A172 (cell line): ENCODE measurements at places on chromosomes 16 and 17.

GRCh38 chr16:83532634-83533033, 275.1 kb upstream of the HSBP1 start:
- peak; percentile 10 for DNase-seq

- DNase-seq = no peak
These were observed 1.3 kb upstream of the ALKBH5 start for GRCh38 chr17:18182110-18182977.

DNA sequence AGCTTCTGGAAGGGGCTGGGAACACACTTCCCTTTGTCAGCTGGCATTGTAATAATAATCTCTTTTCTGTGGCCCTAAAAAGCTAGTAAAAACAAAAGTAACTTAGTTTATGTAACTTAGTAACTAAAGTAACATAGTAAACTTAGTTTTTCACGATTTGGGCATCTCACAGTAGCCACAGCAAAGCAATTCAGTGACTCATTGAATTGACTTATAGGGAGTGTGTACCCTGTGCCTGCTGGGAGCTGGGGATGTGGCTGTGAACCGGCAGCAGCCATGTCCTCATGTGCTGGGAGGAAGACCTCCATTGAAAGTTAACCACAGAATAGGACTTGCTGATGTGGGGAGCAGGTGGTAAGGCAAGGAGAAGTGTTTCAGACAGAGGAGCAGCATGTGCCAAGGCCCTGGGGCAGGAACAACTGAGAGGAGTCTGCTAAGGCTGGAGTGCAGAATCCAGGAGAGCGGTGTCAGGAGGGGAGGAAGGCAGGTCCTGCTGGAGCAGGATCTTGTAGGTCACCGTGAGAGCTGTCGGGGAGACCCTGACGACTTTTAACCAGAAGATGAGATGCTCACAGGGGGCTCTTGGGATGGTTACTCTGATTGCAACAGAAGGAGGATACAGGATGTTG, 112.8 kb downstream of the PLCG2 start:
- no peak for DNase-seq

DNA sequence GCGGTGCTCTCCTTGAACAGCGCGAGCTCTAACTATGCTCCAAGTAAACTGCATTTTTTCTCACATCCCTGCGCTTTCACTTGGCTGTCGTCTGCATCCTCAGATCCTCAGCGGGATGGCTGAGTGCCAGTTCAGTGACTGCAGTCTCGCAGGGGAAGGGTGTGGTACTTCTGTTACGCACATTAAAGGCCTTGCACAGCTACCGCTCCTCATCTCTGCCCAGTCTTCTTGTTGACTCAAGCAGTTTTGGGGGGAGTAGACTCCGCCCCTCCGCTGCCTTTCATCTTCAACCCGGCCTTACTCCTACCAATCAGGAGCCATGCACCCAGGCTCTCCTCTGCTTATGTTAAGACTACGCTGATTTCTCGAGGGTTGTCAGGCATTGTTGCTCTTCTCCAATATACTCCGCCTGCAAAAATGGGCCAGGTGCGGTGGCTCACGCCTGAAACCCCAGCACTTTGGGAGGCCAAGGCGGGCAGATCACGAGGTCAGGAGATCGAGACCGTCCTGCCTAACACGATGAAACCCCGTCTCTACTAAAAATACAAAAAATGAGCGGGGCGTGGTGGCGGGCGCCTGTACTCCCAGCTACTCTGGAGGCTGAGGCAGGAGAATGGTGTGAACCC, 10.0 kb downstream of the ATP5PD start:
- DNase-seq = peak; percentile 51

- DNase-seq = peak; percentile 78
These were observed 16.9 kb upstream of the CCL22 start for GRCh38 chr16:57341441-57342303.

DNA sequence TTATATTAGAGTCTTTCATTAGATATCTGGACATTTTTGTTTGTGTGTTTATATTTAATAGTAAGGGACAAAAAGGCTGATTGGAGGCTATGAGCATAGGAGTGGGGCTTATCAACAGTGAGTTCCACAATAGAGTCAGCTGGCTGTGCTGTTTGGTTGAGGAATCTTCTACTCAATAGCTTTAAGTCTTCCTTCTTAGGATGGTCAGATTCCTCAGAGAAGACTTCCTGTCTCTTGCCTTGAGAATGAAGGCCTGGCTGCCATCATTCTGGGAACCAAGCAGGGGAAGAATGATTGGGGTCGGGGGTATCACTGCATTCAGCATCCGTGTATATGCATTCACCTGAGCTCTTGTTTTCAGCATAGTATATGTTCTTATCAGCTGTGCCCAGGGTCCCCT, 31.9 kb upstream of the ABCC11 start:
- DNase-seq = no peak

GRCh38 chr17:79331492-79331891, 256.9 kb downstream of the ENGASE start:
- no peak for DNase-seq

GRCh38 chr16:7912132-7912531, 579.5 kb downstream of the RBFOX1 start:
- no peak for DNase-seq

- DNase-seq = peak; percentile 58
These were observed 15.8 kb downstream of the CLEC10A start for GRCh38 chr17:7064261-7064660.

DNA sequence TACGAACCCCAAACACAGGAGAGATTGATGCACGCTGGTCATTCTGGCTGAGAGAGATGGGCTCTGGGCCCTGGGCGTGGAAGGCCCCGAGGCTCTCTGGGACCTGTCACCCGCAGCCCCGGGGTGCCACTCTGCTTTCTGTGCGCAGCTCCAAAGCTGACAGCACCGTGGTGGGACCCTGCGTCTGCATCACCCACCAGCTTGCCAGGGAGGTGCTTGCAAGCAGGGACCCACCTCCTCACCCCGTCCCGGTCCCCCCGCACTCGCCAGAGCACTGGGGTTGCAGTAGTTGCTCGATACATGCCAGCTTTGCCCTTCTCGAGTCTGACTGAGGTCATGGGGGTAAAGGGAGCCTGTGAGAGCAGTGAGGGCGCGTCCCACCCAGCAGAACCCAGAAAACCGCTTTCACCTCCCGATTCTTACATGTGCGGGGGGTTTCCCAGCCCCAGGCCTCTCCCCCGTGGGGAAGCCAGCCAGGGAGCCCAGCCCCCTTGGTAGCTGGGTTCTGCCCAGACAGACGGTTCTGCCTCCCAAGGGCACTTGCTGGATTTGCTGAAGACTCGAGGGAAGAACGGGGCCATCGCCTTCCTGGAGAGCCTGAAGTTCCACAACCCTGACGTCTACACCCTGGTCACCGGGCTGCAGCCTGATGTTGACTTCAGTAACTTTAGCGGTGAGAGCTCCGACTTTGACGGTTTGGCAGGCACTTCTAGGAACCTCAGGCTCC, 12.5 kb downstream of the CARD14 start:
- DNase-seq = no peak

GRCh38 chr17:18093616-18094408, 6.1 kb downstream of the DRG2 start:
- peak; percentile 56 for DNase-seq

GRCh38 chr17:80082403-80083135, 18.8 kb upstream of the GAA start:
- peak; percentile 76 for DNase-seq

DNA sequence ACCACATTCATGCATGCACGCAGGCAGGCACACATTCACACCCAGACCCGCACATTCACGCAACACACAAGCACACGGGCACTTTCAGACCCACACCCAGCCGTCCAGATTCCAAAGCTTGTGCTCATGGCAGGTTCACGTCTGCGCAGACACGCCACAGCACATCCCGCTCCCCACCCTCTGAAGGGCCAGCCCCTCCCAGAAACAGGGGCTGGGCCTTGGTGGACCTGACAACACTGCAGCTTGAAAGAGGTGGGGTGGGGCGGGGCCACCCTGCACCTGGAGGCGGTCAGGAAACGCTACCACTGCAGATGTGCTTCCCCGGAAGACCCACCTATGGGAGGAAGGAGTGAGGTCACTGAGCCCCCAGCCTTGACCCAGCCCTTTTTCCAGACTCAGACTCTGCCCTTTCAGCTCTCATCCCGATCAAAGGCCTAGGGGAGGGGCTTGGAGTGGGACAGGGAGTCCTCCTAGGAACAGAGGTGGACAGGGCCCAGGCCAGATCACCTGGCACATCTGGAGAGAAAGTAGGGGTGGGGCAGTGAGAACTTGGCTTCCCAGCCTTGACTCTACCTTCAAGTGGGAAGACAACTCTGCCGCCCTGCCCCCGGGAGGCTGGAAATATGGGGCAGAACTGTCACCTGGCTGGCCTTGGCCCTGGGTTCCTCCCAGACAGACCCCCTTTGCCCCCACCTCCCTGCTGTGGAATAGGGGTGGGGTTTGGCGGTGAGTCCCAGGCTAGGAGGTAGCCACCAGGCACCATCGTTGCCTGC, 11.0 kb downstream of the P3H4 start:
- no peak for DNase-seq

DNA sequence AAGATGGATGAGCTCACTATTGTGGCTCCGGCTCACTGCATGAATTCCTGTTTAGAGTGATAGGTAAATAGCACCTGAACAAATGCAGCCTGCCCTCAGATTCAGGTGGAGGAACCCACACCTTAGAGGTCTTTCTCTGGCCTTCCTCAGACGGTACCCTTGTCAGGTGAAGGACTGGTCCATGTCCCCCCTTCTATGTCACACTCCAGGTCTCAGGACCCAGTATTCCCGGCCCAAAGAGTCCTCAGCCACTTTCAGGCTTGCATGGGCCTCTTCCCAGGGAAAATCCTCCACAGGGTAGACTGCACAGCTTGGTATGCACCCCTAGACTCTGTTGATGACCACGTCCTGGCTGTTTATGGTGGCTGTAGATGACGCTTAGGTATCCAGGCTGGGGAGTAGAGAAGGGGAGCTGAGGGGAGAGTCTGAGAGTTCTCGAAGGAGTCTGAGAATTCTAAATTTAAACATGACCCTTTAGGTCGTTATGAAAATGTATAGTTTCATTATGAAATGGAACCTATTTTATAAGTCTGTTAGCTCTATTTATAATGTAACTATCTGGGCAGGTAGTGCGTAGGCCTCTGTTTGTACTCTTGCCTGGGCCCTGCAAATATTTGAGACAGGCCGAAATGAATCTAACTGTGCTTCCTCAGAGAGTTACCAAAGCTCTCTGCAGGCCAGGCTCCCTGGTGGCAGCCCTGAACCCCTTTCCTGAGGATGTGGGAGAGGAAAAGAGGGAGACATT, 32.5 kb upstream of the CCR7 start:
- no peak for DNase-seq

- DNase-seq = no peak
These were observed 69.5 kb upstream of the CIBAR2 start for GRCh38 chr16:85181739-85182129.

DNA sequence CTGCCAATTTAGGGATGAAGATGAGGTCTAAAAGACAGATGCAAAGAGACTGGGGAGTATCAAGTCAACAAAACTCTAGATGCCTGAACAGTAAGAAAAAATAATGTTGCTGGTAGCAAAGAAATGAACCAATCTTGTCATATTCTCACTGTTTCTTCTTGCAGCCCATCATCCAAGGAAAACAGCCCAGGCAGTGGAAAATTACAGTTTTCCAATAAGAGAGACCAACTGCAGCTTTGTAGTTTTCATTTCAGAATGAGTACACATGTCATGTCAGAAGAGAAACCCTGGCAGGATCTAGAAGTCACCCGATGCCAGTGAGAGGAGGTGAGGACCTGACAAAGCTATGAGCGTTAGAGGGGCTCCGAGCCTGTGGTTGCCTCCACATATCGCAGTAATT, 500.4 kb upstream of the PSMD7 start:
- no peak for DNase-seq

DNA sequence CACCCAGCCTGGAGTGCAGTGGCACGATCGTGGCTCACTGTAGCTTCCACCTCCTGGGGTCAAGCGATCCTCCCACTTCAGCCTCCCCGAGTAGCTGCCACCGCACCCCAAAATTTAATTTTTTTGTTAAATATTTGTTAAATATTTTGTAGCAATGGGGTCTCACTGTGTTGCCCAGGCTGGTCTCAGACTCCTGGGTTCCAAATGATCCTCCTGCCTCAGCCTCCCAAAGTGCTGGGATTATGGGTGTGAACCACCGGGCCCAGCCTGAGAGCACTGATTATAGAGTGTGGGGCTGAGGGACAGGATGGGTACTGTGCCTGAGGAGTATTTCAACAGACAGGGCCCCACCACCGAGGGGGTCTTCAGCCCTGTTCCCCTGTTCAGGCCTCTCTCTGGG, 35.6 kb downstream of the TPSG1 start:
- DNase-seq = no peak

GRCh38 chr17:5986644-5987043, 83.5 kb upstream of the WSCD1 start:
- DNase-seq = no peak

- no peak for DNase-seq
These were observed 57.9 kb downstream of the ARSG start for GRCh38 chr17:68349157-68349556.

DNA sequence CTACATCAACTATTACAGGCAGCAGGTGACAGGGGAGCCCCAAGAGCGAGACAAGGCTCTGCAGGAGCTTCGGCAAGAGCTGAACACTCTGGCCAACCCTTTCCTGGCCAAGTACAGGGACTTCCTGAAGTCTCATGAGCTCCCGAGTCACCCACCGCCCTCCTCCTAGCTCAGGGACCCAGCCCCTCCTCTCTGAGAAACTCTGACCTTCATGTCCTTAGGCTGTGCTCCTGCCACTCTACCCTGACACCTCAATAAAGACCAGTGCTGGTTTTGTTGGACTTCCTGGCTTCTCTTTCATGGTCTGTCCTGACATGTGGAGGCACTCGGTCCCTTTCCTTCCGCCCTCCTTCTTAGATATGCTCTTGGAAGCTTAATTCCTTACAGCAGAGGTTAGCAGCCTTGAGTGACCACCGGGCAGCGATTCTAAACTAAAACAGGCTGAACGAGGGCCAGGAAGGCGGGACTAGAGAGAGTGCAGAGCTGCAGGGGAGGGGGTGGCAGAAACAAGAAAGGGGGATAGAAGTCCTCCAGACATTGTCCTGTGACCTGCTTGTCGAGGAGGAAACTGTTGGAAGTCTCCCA, 915 bp downstream of the AHSP start:
- DNase-seq = no peak

DNA sequence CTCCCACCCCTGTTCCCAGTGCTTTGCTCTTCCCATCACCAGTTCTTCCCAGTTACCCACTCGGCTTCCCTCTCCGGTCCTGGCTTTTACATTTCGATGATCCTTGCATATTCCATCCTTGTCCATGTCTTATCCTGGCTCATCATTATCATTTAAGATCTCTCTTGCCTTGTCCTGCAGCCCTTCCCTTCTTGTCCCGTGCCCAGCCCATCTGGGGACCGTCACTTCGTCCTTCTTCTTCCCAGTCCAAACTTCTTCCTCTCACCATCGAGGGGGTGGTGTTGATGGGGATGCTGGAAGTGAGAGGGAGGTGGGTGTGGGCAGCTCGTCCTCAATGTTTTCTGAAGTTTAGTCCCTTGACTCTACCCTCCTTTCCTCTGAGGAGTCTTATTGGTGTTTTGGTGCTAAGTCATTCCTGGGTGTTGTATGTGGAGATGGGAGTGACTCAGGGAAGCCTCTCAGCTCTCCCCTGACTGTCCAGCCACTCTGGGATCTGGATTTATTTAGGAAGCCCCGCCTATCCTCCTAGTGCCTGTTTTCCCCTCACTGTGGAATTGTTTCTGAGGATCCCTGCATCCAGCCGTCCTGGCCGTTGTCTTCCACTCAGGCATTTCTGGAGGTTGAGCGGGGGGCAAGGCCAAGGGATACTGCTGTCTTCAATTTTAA, 975 bp downstream of the SNX29 start:
- peak; percentile 75 for DNase-seq
